B cell (primary cell): ENCODE measurements at places on chromosomes 7 and 10. TPM values are rescaled to one million over a fixed set of nuclear protein-coding genes. Genes with fewer than 3 reads are reported as not detected.
A peak's percentile ranks its signal among the peaks of the same experiment; 100 is the strongest.

The LIMK1 gene
- total RNA-seq, result 63.8 and 70.8 TPM in 2 replicates

DNA sequence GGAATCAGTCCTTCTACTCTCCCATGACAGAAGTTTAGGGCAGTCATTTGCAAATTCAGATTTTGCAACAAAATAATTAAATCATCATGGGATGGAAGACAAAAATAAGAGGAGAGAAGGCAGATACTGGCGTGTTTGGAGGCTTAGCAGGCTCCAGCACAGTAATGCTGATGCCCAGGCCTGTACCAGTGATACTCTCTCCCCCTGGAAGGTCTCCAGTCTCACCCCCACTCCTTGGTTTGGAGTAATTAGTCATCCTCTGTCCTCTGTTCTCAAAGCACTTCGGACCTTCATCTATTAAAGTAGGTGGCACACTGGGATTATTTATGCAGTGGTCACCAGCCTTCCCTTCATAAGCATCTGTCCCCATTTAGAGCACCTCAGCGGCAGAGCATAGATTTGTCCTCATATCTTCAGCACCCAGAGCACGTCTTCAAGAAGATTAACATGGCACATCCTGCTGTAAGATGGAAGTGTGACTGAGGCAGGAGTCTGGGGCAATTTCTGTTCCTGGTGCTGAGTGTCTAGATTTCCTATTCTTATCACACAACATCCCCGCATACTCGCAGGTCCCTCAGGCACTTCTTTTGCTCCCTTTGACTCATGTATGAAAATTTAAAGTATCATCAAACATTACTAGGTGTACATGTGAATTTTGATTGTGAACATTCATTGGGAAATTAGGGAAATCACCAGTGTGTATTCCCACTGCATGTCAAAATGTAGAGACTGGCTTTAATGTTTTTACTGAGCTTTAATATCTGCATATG lies 31.3 kb upstream of the TRIL start:
- no peak for DNase-seq

The CFAP70 gene
- 2.9 and 3.6 TPM in 2 replicates for total RNA-seq

DNA sequence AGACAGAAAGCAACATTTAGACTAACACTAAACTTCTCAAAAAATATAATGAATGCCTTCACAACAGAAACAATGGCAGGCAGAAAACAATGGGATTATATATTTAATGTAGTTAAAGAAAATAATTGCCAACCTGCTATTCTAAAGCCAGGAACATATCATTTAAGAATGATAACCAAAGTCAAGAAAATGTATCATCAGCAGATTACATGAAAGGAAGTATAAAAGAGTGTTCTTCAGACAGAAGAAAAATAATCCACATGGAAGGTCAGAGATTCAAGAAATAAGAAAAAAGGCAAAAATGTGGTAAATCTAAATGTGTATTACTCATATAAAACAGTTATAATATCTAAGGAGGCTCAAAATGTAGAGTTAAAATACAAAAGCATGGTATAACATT lies 98.1 kb downstream of the CYP26A1 start:
- no peak for DNase-seq

DNA sequence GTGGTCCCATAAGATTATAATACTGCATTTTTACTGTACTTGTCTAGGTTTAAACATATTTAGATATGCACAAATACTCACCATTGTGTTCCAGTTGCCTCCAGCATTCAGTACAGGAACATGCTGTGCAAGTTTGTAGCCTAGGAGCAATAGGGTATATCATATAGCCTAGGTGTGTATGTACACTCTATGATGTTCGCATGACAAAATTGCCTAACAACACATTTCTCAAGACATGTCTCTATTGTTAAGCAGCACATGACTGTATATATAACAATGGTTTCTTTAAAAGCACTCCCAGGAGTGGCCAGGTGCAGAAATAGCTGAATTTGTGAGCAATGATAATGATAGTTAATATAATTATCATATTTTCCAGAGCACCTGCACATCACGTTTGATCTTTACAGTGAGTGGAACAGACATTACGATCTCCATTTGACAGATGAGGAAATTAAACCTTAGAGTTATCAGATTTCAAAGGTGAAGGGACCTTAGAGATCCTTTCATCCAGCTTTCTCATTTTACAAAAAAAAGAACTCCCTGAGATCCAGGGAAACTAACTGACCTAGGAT lies 99.2 kb upstream of the PDCD4 start:
- DNase-seq, result no peak

DNA sequence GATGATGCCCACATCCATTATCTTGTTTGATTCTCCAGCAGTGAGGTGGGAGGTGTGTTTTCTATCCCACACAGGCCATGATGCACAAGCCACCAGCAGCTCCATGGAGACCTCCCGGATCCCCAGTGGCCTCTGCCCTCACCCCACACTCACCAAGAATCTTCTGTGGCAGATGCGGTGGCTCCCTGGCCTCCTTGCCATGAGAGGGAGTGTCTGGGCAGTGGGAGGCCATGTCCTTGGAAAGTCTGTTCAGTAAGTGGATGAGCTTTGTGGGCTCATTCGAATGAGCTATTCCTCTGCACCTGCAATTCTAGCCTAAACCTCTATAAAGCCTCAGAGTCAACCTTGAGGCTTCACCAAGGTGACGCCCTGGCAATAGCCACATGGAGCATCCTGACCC lies 243.8 kb downstream of the TCERG1L start:
- DNase-seq, result no peak

- no peak for DNase-seq
Observed at GRCh38 chr7:73539709-73540108, 17.6 kb upstream of the BAZ1B start.

The HECTD2 gene
- total RNA-seq, result 7.9 and 10.7 TPM in 2 replicates

DNA sequence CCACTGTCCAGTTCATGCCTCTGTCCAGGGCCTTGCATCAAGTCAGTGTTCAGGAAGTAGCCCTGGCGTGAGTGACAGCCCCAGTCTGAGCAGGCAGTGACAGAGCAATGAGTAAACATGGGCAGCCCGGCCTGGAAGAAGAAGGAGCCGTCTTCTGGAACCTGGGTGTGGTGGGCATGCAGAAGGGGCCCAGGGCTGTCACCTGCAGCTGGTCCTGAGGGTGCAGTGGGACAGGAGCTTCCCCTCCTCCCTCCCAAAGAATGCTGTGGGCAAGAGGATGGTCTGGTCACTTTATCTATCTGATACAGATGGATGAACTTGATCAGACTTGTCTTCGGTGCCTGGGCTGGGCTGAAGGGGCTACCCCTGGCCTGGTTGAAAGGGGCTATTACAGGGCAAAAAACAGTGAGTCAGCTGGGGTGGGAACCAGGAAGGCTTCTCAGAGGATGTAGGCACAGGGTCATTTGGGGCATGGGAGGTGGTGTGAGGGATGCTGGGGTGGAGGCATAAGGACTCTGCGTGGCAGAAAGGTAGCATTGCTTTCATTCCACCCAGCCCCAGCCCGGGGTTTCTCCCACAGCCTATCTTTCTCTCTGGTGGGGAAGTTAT lies 42.7 kb upstream of the PPIF start:
- no peak for DNase-seq

The SPDYE5 gene
- not detected in 2 replicates for total RNA-seq

The SMO gene
- total RNA-seq, result 0.39 and 0.87 TPM in 2 replicates

DNA sequence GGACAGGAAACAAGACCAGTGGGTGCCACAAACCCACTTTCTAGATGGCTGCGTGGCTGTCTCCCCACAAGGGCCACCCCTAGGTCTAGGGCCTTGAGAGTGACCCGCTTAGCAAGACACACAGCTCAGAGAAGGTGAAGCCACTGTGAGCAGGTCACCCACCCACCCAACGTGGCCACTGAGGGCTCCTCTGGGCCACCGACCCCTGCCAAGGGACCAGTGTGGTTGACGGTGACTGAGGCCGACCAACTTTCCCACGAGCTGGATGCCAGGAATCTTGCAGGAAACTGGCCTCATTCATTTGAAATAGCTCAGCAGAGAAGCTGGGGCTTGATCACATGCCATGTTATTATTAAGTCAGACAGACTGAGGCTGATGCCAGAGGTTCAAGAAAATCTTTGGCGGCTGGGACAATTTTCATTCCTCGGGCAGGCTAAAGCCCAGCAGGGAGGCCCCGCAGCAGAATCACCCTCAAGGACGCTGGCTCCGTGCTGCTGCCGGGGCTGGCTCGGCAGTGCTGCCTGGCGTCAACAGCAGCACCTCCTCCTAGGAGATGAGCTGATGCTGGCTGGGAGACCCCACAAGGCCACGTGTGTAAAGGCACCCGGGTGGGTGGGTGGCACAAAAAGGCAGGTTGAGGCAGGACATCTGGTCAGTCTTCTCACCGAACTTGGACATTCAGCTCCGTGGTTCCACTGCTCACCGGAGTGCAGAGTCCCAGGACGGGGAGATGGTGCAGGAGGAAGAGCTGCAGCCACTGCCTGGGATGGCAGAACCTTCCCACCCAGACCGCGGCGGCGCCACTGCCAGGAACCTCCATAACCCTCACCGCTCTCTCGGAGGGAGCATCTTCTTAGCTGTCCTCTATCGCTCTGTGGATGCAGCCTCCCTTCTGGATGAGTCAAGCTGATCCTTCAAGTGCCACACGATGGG lies 57.8 kb downstream of the ZRANB1 start:
- no peak for DNase-seq

GRCh38 chr7:80134536-80135308 lies at the start of gene GNAI1:
Gene GNAI1 (plus strand): TSS chr7:80134831. CDS start chr7:80135161, 330 bp downstream.
- DNase-seq, result peak; percentile 14

The ZRANB1 gene
- 28.0 and 29.7 TPM in 2 replicates for total RNA-seq

DNA sequence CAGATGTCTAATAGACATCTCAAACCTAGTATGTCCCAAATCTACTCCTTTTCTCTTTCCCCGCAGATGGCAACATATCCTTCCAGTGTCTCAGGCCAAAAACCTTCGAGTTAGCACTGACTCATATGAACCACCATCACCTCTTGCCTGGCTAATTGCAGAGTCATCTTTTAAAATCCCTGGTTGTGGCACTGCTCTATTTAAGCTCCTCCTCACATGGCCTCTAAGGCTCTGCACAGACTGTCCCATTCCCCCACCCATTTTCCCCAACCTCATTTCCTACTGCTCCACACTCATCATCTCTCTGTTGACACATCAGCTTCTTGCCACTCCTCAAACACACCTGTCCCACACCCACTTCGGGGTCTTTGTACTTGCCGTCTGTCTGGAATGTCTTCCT lies 16.8 kb upstream of the HBP1 start:
- DNase-seq, result no peak

DNA sequence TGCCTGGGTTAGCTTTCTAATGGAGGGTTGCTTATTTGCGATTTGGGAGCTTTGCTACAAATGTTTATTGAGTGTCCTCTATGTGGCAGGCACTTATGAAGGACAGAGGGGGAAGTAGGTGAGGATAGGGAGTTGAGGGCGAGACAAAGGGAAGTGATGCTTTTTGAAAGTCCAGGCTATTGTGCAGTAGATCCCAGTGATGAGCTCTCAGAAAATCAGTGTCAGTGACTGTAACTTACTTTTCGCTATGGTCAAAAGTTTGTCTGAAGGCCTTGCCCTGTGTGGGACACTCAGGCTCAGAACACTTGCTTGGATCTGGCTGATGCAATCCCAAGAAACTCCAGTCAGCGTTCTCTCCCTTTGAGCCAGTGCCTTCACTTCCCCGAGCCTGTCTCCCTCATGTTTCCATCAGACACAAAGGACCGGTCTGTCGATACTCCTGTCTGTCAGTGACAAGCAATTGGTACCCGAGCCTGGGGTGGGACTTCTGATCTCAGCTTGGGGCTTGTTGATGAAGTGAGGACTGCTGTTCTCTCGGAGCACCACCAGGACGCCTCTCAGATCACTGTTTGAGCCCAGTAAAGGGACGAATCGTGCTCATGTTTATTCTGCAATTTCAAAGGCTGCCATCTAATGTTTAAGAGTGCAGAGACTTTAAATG lies 63.1 kb upstream of the SORCS3 start:
- DNase-seq, result no peak

The LGI1 gene
- not detected in 2 replicates for total RNA-seq

The SPDYE8 gene
- total RNA-seq, result not detected in 2 replicates

The SFRP5 gene
- total RNA-seq, result not detected in 2 replicates

- no peak for DNase-seq
Observed at GRCh38 chr10:71644307-71645180, 75.0 kb downstream of the C10orf105 start.

The ANKRD2 gene
- not detected in 2 replicates for total RNA-seq

- DNase-seq, result no peak
Observed at GRCh38 chr7:27925573-27926201, 185.7 kb downstream of the TAX1BP1 start.

- DNase-seq, result no peak
Observed at GRCh38 chr7:131284702-131285419, 42.8 kb upstream of the MKLN1 start.

- DNase-seq, result peak; percentile 55
Observed at GRCh38 chr7:141785706-141786552, 4.1 kb upstream of the TAS2R5 start.

DNA sequence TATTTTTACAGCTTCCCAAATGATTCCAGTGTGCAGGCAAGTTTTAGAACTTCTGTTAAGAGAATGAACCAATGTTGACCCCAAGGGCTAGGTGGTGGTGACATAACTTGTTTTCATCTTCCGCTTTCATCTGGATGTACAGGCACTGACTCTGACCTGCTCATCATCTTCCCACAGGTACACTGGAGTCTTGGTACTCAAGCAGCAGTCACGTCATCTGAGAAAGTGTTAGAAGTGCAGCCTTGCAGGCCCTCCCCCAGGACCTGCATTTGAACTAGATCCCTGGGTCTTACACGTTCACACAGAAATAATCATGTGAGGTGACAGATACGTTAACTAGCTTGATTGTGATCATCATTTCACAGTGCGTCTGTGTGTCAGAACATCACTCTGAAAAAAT lies 212.2 kb downstream of the CELF2 start:
- DNase-seq, result no peak

GRCh38 chr7:7104971-7105370 lies 77.4 kb upstream of the C1GALT1 start:
- DNase-seq, result no peak

- no peak for DNase-seq
Observed at GRCh38 chr7:149071182-149071635, 19.3 kb downstream of the ZNF786 start.

GRCh38 chr10:652233-652632 lies 37.2 kb downstream of the DIP2C start:
- no peak for DNase-seq

The UCMA gene
- total RNA-seq, result not detected in 2 replicates

- no peak for DNase-seq
Observed at GRCh38 chr7:143417734-143418383, 9.2 kb upstream of the EPHA1 start.

DNA sequence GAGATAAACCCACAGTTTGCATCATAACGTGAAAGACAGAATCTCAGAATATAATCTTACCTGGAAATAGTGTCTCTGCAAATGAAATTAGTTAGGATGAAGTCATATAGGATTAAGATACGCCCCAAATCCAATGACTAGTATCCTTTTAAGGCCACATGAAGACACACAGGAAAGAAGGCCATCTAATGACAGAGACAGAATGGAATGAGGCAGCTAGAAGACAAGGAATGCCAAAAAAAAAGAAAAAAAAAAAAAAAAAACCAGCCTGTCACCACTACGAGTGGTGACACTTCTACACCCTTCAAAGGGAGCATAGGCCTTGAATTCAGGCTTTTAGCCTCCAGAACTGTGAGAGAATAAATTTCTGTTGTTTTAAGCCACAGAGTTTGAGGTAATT lies 82.9 kb downstream of the HYCC1 start:
- DNase-seq, result no peak
